T-cell (primary cell): ENCODE measurements at places on chromosomes 4 and X.

GRCh38 chrX:38893441-38893840 is 92.2 kb downstream of the MID1IP1 start:
- H3K27ac ChIP-seq: no peak overlapping the region
- H3K27me3 ChIP-seq: no peaks in the 10 kb centered on the region
- no peaks in the 10 kb centered on the region for H3K36me3 ChIP-seq
- DNase-seq: no peak
- no peak overlapping the region for H3K4me3 ChIP-seq

DNA sequence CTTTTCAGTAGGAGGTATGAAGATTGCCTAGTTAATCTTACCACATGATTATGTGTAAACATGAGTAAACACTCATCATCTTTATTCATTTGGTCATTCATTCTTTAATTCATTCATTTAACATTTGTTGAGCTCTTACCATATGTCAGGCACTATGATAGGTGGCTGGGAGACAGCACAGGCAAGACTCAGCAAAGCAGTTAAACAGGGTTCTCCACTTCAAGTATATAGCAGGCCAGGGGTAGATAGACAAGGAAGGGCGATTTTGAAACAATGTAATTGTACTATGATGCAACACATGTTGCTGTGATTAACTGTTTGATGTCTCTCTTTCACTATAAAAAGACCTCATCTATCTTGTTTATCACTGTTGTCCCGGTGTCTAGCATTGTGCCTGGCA is 84.3 kb upstream of the GPR101 start:
- H3K27ac ChIP-seq: no peak overlapping the region
- DNase-seq: no peak
- no peaks in the 10 kb centered on the region for H3K4me1 ChIP-seq
- no peaks in the 10 kb centered on the region for H3K27me3 ChIP-seq
- no peaks in the 10 kb centered on the region for H3K36me3 ChIP-seq

- no peak overlapping the region for H3K4me3 ChIP-seq
- DNase-seq: no peak
- H3K4me1 ChIP-seq: no peaks in the 10 kb centered on the region
- no peaks in the 10 kb centered on the region for H3K27me3 ChIP-seq
These were observed 1384.4 kb upstream of the PCDH10 start for GRCh38 chr4:131764730-131765129.

GRCh38 chr4:186299291-186299690 is 33.3 kb downstream of the F11 start:
- H3K4me1 ChIP-seq: peaks cover 3% of the 10 kb centered on the region
- H3K27ac ChIP-seq: no peak overlapping the region
- no peak for DNase-seq
- H3K27me3 ChIP-seq: peaks cover 7% of the 10 kb centered on the region

- DNase-seq: no peak
- peaks cover 7% of the 10 kb centered on the region for H3K27me3 ChIP-seq
- no peaks in the 10 kb centered on the region for H3K4me1 ChIP-seq
- H3K27ac ChIP-seq: peak overlapping the region; percentile 65
- H3K36me3 ChIP-seq: no peaks in the 10 kb centered on the region
These were observed 595 bp upstream of the NAP1L2 start for GRCh38 chrX:73215246-73215645.

GRCh38 chrX:41759817-41760216 is 35.8 kb downstream of the GPR82 start:
- no peaks in the 10 kb centered on the region for H3K27me3 ChIP-seq
- H3K27ac ChIP-seq: no peak overlapping the region
- DNase-seq: no peak
- no peak overlapping the region for H3K4me3 ChIP-seq

GRCh38 chr4:185994750-185995149 is 74.2 kb upstream of the TLR3 start:
- no peak overlapping the region for H3K27ac ChIP-seq
- H3K4me1 ChIP-seq: no peaks in the 10 kb centered on the region
- no peak overlapping the region for H3K4me3 ChIP-seq
- H3K36me3 ChIP-seq: no peaks in the 10 kb centered on the region
- peaks cover 3% of the 10 kb centered on the region for H3K27me3 ChIP-seq
- no peak for DNase-seq

GRCh38 chr4:74873545-74874301 is 59.2 kb upstream of the PARM1 start:
- H3K27me3 ChIP-seq: no peaks in the 10 kb centered on the region
- H3K4me3 ChIP-seq: no peak overlapping the region
- no peaks in the 10 kb centered on the region for H3K4me1 ChIP-seq
- DNase-seq: no peak

DNA sequence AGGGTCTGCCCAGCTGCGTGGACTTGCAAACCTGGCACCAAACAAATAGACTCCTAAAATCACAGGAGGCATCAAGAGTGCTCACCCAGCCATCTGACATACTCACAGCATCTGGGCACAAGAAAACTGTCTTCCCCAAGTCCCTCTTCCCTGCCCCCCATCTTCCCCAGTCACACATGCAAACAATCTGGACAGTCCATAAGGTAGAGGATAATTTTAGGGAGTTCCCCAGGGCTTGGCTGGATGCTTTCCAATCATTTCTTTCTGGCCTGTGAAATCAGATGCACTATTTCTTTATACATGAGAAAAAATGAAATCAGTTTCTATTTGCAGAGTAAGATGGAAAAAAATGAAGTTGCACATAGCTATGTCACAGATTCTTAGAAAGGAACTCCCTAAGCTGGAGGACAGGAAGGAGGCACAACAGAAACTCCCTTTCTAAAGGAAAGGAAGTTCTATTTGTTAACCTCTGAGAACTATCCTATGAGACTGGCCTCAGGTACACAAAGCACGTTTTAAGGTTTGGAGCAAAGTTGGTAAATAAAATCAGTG is 342.3 kb downstream of the HNRNPD start:
- no peak for DNase-seq
- no peaks in the 10 kb centered on the region for H3K4me1 ChIP-seq
- H3K27ac ChIP-seq: no peak overlapping the region
- H3K36me3 ChIP-seq: no peaks in the 10 kb centered on the region
- H3K4me3 ChIP-seq: no peak overlapping the region

GRCh38 chrX:65127842-65128241 is 151.6 kb upstream of the ZC4H2 start:
- peaks cover 9% of the 10 kb centered on the region for H3K4me1 ChIP-seq
- H3K4me3 ChIP-seq: no peak overlapping the region
- DNase-seq: no peak
- H3K27ac ChIP-seq: no peak overlapping the region
- no peaks in the 10 kb centered on the region for H3K36me3 ChIP-seq

- no peaks in the 10 kb centered on the region for H3K4me1 ChIP-seq
- H3K27ac ChIP-seq: no peak overlapping the region
- H3K27me3 ChIP-seq: no peaks in the 10 kb centered on the region
- H3K4me3 ChIP-seq: no peak overlapping the region
- no peaks in the 10 kb centered on the region for H3K36me3 ChIP-seq
These were observed 164.3 kb downstream of the PDHA2 start for GRCh38 chr4:96003951-96004740.

DNA sequence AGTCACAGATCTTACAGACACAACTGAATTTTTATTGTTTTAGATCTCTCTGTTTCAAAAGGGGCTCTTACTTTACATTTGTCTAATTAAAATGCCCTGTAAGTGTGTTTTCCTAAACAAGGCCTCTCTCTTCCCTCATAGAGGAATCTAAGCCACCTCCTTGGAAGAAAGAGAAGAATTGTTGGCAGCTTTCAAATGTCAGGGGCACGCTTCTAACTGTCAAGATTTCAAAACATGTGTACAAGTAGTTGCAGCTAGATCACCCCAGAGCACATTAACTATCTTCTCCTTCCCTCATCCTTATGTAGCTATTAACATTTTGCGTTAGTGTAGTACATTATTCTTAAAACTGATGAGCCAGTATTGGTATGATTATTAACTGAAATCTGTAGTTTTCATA is 266.5 kb upstream of the BOD1L1 start:
- DNase-seq: no peak
- H3K27ac ChIP-seq: no peak overlapping the region
- H3K4me3 ChIP-seq: no peak overlapping the region
- H3K27me3 ChIP-seq: peaks cover 2% of the 10 kb centered on the region
- H3K36me3 ChIP-seq: no peaks in the 10 kb centered on the region

- no peaks in the 10 kb centered on the region for H3K36me3 ChIP-seq
- H3K27ac ChIP-seq: no peak overlapping the region
- H3K27me3 ChIP-seq: no peaks in the 10 kb centered on the region
- no peak for DNase-seq
These were observed 248.6 kb upstream of the JADE1 start for GRCh38 chr4:128560754-128561495.

- H3K27ac ChIP-seq: no peak overlapping the region
- H3K27me3 ChIP-seq: no peaks in the 10 kb centered on the region
- no peak overlapping the region for H3K4me3 ChIP-seq
- no peak for DNase-seq
- H3K36me3 ChIP-seq: no peaks in the 10 kb centered on the region
These were observed 90.0 kb downstream of the IGSF1 start for GRCh38 chrX:131199091-131199490.

GRCh38 chr4:89298788-89299152 is 8.8 kb downstream of the GPRIN3 start:
- no peak for DNase-seq
- H3K36me3 ChIP-seq: no peaks in the 10 kb centered on the region
- peaks cover 41% of the 10 kb centered on the region for H3K4me1 ChIP-seq
- peak overlapping the region; percentile 39 for H3K4me3 ChIP-seq
- no peaks in the 10 kb centered on the region for H3K27me3 ChIP-seq
- H3K27ac ChIP-seq: peak overlapping the region; percentile 92

GRCh38 chr4:101835121-101835904 is 44.8 kb downstream of the BANK1 start:
- no peak overlapping the region for H3K27ac ChIP-seq
- H3K4me3 ChIP-seq: no peak overlapping the region

DNA sequence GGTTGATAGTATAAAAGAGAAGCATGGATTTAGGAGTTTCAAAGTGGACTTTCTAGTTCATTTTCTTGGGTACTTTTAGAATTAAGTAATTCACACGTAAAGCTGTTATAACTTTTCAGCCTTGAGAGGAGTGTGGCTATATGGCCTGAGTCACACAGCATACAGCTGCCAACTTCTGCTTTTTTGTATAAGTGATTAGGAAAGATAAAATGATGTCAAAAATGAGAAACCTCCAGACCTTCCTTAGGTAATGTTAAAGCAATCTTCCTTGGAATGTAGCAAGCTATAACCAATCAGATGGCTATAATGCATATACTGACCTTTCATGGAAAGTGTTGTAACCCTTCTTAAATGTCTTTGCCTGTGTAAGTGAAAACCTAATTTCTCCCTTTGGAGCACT is 39.2 kb downstream of the RAB40AL start:
- peaks cover 2% of the 10 kb centered on the region for H3K27me3 ChIP-seq
- no peak for DNase-seq
- no peak overlapping the region for H3K27ac ChIP-seq
- no peaks in the 10 kb centered on the region for H3K4me1 ChIP-seq
- H3K36me3 ChIP-seq: no peaks in the 10 kb centered on the region

GRCh38 chr4:139267301-139267700 is 12.7 kb downstream of the MGARP start:
- no peaks in the 10 kb centered on the region for H3K36me3 ChIP-seq
- H3K4me1 ChIP-seq: peaks cover 6% of the 10 kb centered on the region
- no peak overlapping the region for H3K4me3 ChIP-seq
- no peak for DNase-seq

- H3K27me3 ChIP-seq: no peaks in the 10 kb centered on the region
- no peak for DNase-seq
- no peak overlapping the region for H3K4me3 ChIP-seq
- H3K4me1 ChIP-seq: no peaks in the 10 kb centered on the region
- no peak overlapping the region for H3K27ac ChIP-seq
These were observed 449.1 kb downstream of the NKX6-1 start for GRCh38 chr4:84050015-84050414.

DNA sequence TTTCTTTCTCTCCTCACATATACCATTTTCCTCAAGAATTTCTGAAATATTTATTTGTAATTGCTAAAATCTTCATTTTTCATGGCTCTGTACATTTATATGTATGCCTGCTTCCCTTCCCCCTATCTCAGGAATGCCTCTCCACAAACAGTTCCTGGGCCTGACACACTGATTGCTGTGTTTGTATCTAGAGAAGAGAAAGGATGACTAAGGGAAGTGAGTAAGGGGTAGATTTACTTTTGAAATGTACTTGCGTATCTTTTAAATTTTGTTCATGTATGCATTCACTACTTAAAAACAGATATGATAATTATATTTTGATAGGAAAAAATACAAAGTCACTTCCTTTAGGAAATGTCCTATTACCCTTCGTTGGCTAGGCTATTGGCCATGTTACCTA is 790.8 kb downstream of the PCDH18 start:
- no peaks in the 10 kb centered on the region for H3K4me1 ChIP-seq
- no peak for DNase-seq
- H3K27ac ChIP-seq: no peak overlapping the region
- H3K36me3 ChIP-seq: no peaks in the 10 kb centered on the region

GRCh38 chr4:169437299-169438047 is 166.7 kb upstream of the SH3RF1 start:
- no peak for DNase-seq
- peaks cover 2% of the 10 kb centered on the region for H3K36me3 ChIP-seq
- H3K4me3 ChIP-seq: no peak overlapping the region
- H3K27ac ChIP-seq: no peak overlapping the region

GRCh38 chr4:166903408-166903807 is 330.9 kb downstream of the SPOCK3 start:
- H3K4me1 ChIP-seq: no peaks in the 10 kb centered on the region
- no peak overlapping the region for H3K27ac ChIP-seq
- no peak overlapping the region for H3K4me3 ChIP-seq
- H3K27me3 ChIP-seq: no peaks in the 10 kb centered on the region

DNA sequence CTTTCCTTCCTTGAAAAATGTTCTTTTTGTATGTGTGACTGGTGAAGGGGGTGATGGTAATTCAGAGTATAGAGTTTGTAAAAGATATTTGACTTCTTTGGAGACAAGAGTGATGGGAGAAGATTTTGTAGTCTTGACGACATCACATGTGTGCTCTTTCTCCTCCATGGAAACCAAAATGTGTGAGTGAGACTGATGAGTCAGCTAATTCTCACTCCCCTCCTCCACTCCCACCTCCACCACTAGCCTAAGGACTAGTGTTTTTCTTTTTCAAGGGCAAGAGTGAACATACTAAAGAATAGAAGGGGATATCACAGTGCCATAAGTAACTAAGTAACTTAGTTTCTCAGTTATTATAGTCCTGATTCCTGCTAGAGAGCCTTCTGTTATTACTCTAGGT is 14.0 kb upstream of the DGKK start:
- peaks cover 2% of the 10 kb centered on the region for H3K27me3 ChIP-seq
- no peak for DNase-seq
- H3K4me3 ChIP-seq: no peak overlapping the region
- no peak overlapping the region for H3K27ac ChIP-seq
- H3K36me3 ChIP-seq: no peaks in the 10 kb centered on the region
